ENCODE measurements at places on chromosomes 4 and X.

- no peak for DNase-seq
Observed at GRCh38 chr4:109648997-109649575, 54.2 kb downstream of the CASP6 start.

GRCh38 chr4:36207831-36208520, 36.3 kb downstream of the ARAP2 start:
- DNase-seq, result no peak

DNA sequence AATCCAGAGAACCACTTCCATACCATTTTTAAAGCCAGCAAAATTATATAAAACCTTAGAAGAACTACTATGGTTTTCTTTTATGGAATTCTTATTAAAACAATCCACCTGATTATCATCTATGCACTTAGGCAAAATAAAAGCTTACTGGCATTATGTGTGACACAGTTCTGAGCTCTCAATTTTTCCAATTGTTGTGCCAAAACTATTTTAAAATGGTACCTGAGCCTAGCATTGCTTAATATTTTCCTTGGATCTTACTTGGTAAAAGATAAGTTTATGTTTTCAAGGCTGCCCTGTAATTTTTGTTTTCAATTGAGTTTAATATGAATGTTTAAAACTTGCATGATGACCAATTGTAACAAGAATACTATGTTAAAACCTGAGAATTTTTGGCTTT, 201.3 kb downstream of the MAD2L1 start:
- no peak for DNase-seq

DNA sequence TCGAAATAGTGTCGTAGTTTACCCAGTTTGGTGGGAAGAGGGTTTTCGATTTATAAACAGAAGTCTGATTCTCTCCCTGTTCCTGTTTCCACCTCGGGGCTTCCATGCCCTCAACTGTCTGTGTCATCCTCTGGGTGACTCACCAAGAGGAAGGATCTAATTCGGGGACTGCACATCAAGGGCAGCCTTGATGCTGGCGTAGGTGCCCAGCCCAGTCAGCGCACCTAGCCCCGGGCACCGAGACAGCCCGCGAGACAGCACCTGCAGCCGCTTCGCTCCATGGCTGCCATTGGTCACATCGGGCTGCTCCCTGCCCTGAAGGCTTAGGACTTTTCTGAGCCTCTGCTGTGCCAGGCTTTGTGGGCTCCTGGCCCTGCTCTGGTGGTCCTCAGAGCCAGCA, 7.7 kb downstream of the ABCD1 start:
- no peak for DNase-seq

GRCh38 chr4:1572010-1572385, 112.1 kb downstream of the FAM53A start:
- no peak for DNase-seq

- DNase-seq, result no peak
Observed at GRCh38 chr4:3658530-3658913, 107.7 kb upstream of the ADRA2C start.

DNA sequence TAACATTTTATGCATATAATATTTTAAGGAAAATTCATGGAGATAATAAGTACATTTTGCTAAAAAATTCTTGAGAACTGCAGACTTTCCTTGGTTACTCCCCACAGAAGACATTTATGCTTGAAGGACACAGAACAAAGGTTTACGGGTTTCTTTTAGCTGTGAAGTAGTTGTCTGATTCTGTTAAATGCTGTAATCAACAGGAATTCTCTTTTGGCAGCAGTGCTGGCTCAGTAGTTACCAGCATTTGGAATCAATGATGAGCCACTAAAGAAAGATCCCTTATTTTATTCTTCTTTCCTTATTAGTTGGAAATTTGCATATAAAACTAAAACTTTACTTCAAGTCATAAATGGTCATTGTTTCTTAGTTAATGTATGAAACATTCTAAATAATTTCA, 199.3 kb upstream of the FAT4 start:
- DNase-seq, result peak; percentile 58
